Activated T-cell treated with anti-CD3 and anti-CD28 coated beads, Interleukin-2, amount 50 U/mL, for 48 hours (primary cell): ENCODE measurements at places on chromosomes 12 and 14.

DNA sequence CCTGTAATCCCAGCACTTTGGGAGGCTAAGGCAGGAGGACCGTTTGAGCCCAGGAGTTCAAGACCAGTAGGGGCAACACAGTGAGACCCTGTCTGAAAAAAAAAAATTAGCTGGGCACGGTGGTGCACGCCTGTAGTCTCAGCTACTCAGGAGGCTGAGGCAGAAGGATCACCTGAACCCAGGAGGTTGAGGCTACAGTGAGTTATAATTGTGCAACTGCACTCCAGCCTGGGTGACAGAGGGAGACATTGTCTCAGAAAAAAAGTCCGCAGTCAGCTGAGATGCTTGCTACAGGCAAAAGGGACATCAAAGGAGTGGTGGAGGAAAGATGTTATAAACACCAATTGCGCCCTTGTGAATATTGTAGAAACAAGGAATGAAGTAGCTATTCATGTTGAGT is 77.8 kb downstream of the NDUFA12 start:
- DNase-seq: no peak

DNA sequence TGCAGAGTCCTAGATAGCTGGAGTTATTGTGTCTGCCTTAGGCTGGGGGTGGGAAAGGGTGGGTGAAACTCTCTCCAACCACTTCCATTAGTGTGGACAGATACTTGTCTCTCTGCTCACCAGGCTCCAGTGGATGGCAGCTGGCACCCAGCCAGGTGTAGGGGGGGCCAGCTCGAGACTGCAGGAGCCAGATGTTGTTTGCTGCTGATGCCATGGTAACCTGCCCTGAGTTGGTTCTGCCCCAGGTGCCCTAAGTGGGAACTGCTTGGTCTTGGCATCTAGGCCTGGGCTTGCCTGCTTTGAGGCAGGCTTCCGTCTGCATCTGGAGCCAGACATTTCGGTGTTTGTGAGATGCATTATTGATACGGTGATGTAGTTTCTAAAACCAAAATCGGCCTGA is 82.2 kb downstream of the ADCK1 start:
- no peak for DNase-seq

DNA sequence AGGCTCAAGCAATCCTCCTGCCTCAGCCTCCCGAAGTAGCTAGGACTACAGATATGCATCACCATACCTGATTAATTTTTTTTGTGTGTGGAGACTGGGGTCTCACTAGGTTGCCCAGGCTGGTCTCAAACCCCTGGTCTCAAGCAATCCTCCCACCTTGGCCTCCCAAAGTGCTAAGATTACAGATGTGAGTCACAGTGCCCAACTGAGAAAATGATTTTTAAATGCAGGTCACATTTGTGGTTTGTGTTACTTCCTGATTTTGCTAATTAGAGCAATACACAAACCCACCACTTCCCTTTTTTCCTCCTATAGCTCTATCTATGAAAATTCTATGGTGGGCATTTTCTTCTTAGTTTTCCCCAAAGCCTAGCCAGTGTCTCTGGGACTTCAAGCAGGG is 45.5 kb upstream of the TMEM263 start:
- DNase-seq: no peak

DNA sequence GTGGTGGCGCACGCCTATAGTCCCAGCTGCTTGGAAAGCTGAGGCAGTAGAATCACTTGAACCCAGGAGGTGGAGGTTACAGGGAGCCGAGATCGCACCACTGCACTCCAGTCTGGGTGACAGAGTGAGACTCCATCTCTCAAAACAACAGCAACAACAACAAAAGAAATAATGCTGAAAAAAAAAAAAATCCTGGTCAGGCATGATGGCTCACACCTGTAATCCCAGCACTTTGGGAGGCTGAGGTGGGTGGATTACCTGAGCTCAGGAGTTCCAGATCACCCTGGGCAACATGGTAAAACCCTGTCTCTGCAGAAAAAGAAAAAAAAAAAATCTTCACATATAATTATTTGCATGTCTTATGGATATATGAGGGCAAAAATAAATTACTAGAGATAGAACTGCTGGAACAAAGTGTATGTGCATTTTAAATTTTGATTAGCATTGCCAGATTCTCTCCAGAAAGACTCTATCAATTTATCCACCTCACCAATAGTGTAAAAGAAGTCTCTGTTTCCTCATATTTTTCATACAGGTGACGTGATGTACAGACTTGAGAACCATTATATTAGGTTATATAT is 75.4 kb downstream of the ATXN2 start:
- DNase-seq: no peak

DNA sequence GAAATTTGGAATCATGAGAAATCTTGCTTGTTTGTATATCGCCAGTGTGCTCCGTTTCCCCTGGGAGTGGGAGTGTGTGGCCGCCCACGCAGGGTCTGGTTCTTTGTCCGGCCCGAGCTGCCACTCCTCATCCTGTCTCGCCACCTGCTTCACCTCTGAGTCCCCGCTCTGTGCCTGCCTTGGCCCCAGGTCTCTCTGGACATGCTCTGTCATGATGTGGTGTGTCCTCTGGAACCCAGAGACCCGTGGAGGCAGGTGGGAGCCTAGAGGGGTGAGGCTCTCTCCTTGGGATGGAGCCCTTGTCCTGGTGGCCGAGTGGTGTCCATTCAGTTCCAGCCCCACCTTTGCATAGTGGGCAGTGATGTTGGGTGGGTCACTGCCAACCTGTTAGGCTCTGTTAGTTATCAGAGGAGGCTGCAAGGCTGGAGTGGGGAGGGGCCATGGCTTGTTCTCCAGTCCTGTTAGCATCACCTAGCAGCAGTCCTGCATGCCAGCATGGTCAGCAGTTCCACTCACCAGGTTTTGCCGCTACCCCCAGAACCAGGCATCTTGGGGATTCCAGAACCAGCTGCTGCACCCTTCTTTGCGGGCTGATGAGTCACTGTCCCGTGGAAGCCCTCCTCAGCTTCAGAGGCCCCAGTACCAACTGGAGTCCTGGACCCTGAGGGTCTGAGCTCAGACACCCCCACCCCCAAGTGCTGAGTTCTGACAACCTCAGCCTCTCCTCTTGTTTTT is 76.5 kb downstream of the EP400 start:
- DNase-seq: no peak

GRCh38 chr12:85007836-85008235 is 28.2 kb downstream of the TSPAN19 start:
- no peak for DNase-seq

DNA sequence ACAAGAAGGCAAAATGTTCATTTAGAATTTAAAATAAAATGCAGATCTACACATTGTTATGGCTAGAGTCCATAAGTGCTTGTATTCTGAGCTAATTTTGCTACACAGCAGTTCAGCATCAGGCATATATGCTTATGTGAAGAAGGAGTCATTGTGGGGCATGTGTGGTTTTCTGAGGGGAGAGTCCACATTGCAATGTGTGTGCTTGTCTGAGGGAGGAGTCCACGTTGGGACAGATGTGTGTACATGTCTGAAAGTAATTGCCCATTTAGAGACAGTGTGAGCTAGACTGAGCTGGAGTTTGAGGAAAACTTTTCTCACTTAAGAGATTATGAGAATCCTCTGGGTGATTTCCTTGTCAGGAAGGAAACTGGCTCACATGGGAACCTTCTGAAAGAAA is 767.9 kb downstream of the TMEM121 start:
- DNase-seq: no peak
